Muscle of leg (tissue), 16 donors: ENCODE measurements at places on chromosomes 1 and 21. TPM values are rescaled to one million over a fixed set of nuclear protein-coding genes. Genes with fewer than 3 reads are reported as not detected.

DNAJC6 gene
- 0.93 TPM for total RNA-seq

DISC1 gene
- total RNA-seq, result 10.7 TPM

ANKRD65 gene
- total RNA-seq, result 13.9 TPM

CD1E gene
- total RNA-seq, result 0.18 TPM

TESK2 gene
- total RNA-seq, result 2.2 TPM

IGSF3 gene
- total RNA-seq, result 29.8 TPM

PRELP gene
- 1.5 TPM for total RNA-seq

KCNK1 gene
- 2.5 TPM for total RNA-seq

TPTE gene
- total RNA-seq, result not detected

ALX3 gene
- not detected for total RNA-seq

MNDA gene
- 2.0 TPM for total RNA-seq

CYP4Z1 gene
- 0.18 TPM for total RNA-seq

S100A6 gene
- total RNA-seq, result 415 TPM

CRYAA gene
- not detected for total RNA-seq

GUCA2A gene
- not detected for total RNA-seq

FNDC5 gene
- total RNA-seq, result 155 TPM

CFH gene
- total RNA-seq, result 152 TPM

TMPRSS2 gene
- total RNA-seq, result not detected

FAM43B gene
- 1.1 TPM for total RNA-seq

PRRX1 gene
- total RNA-seq, result 222 TPM

ADORA1 gene
- 2.0 TPM for total RNA-seq

GCSAML gene
- 0.09 TPM for total RNA-seq

TIE1 gene
- 32.7 TPM for total RNA-seq

MCOLN3 gene
- total RNA-seq, result 1.1 TPM

RPAP2 gene
- 31.1 TPM for total RNA-seq

CD160 gene
- 0.09 TPM for total RNA-seq

SELENBP1 gene
- total RNA-seq, result 31.2 TPM

TRIM62 gene
- 3.0 TPM for total RNA-seq

VSIG8 gene
- not detected for total RNA-seq

SCNM1 gene
- total RNA-seq, result 53.6 TPM

LYPD8 gene
- total RNA-seq, result not detected

VN1R5 gene
- total RNA-seq, result not detected

SMIM1 gene
- total RNA-seq, result 7.1 TPM

NUAK2 gene
- 0.40 TPM for total RNA-seq

MCM3AP gene
- 45.4 TPM for total RNA-seq

HAO2 gene
- 0.13 TPM for total RNA-seq

AMY1A gene
- total RNA-seq, result not detected

NEGR1 gene
- 22.3 TPM for total RNA-seq

LRRC38 gene
- total RNA-seq, result 11.9 TPM
